ENCODE measurements at places on chromosomes 6 and 20. TPM values are rescaled to one million over a fixed set of nuclear protein-coding genes. Genes with fewer than 3 reads are reported as not detected.

DNA sequence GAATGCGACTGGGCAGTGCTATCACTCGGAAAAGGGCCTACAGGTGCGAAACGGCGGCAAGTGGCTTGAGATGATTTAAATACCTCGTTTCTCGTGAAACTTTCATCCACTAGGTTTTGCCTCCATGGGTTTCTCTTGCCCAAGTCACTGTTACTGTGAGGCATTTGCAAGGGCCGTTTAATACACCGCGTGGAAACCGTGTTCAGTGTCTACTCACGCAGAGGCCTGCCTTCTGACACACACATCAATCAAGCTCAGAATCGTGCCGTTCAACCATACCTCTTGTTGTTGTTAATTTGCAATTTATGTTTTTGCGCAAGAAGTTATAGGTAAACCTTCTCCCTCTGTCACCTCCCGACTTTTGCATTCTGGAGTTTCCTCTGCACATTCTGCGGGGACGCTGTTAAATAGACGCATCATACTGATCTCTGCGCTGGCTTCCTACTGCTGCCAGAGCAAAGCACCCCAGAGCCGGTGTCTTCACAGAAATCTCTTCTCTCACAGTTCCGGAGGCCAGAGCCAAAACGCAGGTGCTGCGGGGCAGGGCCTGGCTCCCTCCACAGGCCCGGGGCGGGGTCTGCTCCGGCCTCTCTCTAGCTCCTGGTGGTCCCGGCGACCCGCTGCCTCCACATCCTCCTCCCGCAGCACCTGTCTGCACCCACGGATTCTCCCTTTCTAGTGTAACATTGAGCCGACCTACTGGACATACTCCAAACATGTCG is 251.4 kb downstream of the SMOC2 start:
- DNase-seq = no peak

DNA sequence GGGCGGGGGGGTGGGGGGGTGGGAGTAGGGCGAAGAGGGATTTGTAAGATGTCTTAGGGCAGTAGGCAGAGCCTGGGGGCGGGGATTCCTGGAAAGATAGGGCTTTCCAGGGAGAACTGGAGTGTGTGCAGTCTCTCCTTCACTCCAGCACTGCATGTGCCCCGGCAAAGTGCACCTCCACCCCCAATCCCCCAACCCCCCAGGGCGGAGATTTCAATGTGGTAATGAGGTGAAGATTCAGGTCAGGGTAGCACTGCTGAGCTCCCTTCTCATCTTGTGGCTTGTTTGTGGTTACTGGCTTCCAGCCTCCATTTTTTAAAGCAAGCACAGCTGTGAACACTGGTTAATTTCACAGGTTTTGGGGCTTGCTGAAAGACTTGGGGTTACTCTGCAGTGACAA is 5.9 kb downstream of the TMEM239 start:
- peak; percentile 62 for DNase-seq

Gene SYCP2L
- not detected for total RNA-seq

DNA sequence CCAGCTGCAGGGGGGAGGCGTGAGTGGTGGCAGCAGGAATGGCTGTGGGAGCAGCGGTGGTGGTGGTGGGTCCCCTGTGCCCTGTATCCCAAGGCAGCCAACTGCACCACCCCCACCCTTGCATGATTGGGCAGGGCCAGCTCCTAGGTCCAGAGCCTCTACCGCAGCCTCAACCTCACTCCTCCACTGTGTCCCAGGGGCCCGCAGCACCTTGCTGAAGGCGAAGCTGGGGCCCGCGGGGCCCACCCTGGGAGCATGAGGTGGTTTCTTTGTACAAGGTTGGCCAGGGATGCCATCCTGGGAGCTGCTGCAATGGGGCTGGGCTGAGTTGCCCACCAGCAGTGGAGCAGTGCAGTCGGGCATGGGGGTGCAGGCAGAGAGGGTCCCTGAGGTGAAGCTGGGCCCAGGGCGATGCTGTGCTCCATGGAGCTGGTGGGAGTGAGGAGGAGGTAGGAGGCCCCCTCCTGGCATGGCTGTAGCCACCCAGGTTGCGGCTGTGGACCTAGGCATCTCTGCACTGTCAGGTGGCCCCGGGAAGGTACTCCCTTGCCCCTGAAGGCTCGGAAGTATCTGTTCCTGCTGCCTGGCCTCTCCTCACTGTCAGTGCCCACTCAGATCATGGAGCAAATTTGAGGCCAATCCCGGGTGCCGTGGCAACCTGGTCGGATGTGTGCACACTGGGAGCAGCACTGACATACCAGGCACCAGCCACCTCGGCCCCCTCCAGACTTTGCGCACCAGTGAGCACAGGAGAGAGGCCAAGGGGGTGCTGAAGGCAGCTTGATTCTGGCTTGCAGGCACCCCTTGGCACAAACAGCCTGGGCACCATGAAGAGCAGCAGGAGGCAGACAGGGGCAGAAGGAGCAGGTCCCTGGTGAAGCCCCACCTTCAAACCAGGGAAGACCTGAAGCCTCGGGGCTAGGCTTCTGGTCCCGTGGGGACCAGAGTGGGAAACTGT is 60.2 kb upstream of the L3MBTL3 start:
- DNase-seq = no peak

Gene TREML2
- total RNA-seq = 14.9 TPM

DNA sequence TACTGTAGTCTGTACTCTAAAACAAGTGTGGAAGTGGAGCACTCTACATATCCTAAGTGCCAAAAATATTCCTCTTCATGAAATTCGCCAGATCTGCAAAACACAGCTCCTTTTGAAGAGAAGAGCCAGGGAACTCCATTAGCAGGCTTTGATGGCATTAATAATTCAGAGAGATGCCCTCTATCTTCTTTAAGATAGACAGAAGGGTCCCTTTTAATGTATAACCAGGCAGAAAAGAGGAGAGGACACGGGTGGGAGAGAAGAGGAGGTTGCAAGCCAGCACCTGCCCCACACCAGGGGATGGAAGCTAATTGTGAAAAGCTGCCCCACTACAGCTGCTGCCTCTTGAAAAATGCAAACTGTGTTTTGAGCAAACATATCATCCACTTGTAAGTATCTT is 3.7 kb upstream of the RFPL4B start:
- DNase-seq = no peak

DNA sequence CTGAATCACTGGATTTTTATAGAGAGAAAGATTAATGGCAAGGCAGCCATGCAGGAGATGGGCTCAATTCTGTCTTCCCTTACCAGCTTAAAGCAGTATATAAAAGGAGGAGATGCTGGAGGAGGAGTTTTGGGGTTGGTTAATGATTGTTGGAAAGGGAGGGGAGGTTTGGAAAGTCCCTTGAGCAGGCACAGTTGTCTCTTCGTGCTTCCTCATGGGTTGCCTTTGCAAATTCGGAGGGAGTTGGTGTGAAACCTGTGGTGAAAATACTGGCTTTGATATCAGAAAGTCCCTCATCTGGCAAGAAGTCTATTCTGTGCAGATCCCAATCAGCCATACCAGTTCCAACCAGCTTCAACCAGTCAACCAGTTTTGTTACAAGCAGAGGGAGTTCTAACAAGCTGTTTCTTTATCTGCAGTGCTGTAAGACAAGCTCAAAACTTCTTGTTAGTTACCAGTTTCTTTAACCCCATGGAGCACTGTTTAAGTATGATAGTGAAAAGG is 107.0 kb downstream of the HIVEP1 start:
- no peak for DNase-seq

DNA sequence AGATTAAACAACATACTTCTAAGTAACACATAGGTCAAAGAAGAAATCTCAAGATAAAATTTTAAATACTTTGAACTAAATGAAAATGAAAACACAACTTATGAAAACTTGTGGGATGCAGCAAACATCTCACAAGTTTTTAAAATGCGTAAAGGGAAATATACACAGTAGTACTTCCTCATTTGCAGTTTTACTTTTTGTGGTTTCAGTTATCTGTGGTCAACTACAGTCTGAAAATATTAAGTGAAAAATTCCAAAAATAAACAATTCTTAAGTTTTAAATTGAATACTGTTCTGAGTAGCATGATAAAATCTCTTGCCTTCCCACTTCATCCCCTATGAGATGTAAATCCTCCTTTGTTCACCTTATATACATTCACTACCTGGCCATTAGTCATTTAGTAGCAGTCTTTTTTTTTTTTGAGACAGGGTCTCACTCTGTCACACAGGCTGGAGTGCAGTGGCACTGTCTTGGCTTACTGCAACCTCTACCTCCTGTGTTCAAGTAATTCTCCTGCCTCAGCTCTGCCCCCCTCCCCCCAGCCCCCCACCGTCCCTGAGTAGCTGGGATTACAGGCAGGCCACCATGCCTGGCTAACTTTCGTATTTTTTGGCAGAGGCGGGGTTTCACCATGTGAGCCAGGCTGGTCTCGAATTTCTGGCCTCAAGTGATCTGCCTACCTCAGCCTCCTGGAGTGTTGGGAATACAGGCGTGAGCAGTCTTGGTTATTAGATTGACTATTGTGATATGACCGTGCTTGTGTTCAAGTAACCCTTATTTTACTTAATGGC is 154.6 kb upstream of the AHI1 start:
- DNase-seq = no peak

Gene EYA2
- not detected for total RNA-seq

Gene HCRTR2
- total RNA-seq = not detected

Gene HLA-DRB5
- total RNA-seq = 0.26 TPM

DNA sequence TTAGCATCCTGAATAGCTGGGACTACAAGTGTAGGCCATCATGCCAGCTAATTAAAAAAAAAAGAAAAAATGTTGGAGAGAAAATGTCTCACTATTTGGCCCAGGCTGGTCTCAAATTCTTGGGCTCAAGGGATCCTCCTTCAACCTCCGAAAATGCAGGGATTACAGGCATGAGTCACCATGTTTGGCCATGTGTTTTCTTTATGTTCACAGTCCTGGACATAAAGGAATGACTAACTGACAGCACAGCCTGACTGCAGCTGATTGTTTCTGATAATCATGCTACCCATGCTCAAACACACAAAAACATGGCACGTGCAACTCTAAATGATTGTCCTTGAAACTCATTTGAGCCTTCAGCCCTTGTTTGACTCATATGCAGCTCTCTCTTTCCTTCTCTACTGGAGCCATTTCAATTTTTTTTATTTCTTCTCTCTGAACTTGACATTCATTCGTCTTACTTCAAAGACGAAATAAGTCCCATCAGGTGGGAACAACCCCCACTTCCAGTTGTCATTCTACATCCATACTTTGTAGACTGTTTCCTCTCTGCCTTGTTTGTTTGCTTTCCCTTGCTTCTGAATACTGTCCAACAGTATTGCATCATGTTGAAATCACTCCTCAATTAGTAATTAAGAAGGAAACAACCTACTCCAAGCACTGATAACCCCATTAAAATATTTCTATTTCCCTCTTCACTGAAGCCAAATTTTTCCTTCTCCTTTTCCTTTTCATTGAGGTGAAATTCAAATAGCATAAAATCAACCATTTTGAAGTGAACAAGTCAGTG is 413.0 kb downstream of the BMP2 start:
- no peak for DNase-seq

Measured in activated naive CD8-positive, alpha-beta T cell treated with anti-CD3 and anti-CD28 coated beads, Interleukin-2, amount 10 ng/mL, durations not matched to agents 7 days and 5 days (primary cell).